ENCODE measurements at places on chromosomes 12 and 14.

DNA sequence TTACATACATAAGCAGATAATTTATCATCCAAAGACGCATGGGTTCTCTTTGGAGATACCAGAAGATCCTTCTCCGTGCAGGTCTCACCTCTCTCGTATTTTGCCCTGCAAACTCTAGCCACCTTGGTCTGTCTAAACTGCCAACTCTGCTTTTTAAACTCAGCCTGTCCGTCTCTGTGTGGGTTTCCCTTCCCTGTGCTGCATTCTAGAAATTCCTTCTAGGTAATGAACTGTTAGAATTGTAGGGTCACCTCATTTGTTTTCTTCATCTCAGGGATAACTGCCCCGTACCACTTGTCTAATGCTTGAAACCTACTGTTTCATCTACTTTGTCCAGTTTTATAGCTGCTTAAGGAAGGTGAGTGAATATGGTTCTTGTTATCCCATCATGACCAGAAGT, 45.4 kb upstream of the CCDC196 start:
- DNase-seq, result no peak

DNA sequence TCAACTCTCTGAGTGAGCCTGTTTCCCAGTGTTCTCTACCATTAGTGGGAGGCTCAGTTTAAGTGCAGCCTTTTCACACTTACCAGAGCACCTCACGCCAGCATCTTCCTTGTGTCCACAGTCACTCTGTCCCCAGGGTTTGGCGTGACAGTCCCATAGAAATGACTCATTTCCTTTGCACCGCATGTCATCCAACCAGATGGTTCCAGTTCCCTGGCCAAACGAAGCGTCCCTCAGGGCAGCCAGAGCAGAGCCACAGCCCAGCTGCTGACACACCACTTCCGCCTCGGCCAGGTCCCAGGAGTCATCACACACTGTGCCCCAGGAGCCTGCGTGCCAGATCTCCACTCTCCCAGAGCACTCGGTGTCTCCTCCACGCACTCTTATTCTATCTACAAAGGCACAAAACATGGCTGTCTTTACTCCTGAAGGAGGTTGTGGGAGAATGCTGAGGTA, 65.4 kb downstream of the ACSM4 start:
- DNase-seq, result peak; percentile 36

GRCh38 chr12:29220632-29221336, 71.7 kb downstream of the FAR2 start:
- no peak for DNase-seq

DNA sequence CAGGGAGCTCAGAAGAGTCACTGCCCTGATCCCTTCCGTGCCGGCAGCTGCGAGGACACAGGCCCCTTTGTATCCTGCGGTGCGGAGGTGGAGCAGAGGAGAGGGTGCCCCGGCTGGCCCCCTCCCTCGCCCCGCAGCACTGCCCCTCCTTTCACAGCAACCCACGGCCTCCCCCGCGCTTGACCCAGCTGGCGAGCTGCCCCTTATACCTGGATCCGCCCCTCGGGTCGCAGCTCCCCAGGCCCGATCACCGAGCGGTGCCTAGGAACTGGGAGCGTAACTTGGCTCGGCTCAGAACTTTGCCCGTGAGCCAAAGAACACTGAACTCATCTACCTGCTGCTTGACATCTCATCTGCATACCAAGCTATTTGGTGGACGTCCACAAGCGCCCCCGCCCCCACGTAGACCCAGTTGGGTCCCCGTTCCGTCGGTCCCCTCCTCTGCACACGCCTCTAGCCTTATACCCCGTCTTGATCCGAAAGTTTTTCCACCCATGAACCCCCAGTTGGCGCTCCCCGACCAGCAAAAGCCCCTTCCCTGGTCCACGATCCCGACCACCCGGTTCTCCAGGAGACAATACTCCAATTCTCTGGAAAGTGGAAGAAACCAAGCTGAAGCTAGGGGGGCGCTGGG, 697 bp upstream of the DNAJC14 start:
- no peak for DNase-seq

DNA sequence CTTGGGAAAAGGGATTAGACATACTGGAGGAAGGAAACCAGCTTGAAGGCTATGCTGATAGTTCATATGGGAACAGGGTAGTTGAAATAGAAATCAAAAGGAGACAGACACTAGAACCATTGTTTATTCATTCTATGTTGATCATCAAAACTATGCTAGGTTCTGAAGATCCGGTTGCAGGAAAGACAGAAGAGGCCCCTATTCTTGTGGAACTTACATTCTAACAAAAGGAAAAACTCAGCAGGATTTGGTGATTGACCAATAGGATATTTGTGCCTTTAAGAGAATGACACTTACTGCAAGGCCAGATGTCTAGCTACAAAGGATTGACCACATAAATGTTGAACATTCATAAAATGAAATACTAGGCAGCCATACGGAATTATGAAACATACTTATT, 179.2 kb downstream of the AKAP6 start:
- no peak for DNase-seq

DNA sequence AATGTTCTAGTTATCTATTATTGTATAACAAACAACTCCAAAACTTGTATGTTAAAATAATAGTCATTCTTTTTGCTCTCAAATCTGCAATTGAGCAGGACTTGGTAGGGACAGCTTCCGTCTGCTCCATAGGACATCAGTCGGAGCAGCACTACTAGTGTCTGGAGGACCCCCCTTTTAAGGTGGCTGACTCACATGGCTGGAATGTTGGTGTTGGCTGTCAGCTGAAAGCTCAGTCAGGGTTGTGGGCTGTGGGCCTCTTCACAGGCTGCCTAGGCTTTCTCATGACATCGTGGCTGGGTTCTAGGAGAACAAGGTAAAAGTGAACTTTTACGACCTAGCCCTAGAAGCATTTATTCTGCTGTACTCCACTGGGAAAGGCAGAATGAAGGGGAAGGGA, 160.6 kb downstream of the ANO4 start:
- no peak for DNase-seq

DNA sequence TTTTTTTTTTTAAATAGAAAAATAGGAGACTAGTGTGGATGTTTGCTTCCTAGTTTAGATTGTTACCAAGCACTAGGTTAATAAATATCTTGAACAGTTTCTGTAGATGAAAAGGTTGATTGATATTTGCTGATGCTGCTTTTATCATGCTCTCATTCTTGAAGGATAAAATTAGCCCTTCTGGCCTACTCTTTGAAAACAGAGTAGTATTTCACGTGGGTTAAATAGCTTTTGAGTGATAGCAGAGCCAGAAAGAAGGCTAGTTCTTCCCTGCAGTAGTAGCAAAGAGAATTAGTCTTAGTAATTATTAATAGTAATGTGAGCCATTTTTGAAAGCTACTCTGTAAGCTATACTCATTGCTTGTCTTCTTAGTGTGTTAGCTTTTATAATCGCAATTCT, 5.2 kb downstream of the NEDD1 start:
- DNase-seq, result no peak

DNA sequence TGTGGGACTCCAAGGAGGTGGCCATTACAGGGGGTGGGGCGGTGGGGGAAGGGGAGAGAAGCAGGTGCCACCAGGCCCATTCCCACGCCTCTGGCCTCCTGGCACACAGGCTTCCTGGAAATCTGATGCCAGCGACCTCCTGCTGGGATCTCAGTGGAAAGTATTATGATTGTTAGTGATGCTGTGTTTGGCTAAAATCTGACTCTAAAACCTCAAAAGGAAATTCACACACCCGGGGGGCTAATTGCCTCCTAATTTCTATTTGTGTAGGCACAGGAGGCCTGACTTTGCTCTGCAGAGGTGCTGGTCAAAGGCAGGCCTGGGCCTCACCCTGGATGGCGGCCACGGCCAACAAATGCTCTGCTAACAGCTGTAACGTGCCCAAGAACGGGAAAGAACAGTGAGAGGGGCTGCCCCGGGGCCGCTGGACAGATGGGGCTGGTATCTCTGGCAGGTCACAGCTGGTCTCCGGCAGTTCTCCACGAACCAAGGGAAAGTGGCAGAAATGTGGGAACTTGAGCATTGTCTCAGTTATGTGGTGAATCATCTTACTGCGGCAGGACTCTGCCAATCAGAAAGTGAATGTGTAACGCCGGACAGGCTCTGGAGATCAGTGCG, 14.3 kb downstream of the FAM181A start:
- peak; percentile 34 for DNase-seq

- no peak for DNase-seq
Observed at GRCh38 chr12:86723326-86723725, 467.1 kb upstream of the MGAT4C start.

DNA sequence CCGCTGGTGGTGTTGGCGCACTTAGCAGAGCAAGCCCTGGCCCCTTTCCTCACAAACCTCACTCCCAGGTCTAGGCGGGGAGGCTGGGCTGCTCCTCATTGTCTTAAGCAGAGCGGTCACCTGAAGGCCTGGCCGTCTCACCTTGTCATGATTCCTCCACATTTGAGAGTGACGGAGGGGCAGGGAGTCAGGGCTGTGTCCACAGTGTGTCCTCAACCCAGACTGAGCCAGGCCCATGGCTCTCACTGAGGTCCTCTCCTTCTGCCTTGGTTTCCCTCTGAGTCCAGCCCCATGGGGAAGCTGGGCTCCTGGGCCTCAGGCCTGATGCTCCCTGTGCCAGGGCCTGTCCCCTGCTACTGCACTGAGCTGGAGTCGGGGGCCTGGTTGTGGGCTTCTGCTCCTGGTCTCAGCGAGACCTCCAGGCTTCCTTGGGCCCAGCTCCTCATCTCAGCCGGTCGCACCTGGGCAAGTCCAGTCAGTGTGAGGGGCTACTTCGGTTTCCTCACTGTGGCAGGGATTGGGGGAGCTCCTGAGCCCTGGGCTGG, 44.9 kb downstream of the KRT80 start:
- DNase-seq, result no peak

DNA sequence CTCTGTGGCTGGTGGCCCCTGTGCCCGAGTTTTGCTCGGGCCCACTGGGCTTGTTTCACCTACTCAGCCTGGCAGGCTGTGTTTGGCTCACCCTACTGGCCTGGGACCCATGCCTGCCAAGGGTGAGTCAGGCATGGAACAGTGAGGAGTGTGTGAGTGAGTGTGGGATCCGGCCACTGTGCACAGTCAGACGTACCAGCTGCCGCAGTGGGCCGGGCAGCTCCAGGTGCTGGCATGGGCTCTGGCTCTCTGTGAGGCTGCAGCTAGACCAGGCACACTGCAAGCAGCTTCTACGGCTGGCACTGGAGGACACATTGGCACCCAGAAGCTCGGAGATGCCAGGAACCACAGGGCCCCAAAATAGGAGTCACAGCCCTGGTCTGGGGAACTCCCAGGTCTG, 40.6 kb downstream of the HSD17B6 start:
- DNase-seq, result peak; percentile 6

DNA sequence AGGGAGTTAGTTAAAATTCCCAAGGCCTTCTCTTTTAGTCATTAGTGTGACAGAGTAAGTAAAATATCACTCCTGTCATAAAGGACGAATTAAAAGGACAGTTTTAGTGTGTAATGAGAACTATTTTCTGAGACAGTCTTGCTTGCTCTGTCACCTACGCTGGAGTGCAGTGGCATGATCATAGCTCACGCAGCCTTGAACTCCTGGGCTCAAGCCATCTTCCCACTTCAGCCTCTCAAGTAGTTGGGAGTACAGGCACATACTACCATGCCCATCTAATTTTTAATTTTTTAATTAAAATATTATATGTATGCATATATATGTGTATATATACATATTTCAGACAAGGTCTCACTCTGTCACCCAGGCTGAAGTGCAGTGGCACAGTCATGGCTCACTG, 17.2 kb downstream of the KLC1 start:
- no peak for DNase-seq

- no peak for DNase-seq
Observed at GRCh38 chr12:132154941-132155770, 10.9 kb downstream of the NOC4L start.

DNA sequence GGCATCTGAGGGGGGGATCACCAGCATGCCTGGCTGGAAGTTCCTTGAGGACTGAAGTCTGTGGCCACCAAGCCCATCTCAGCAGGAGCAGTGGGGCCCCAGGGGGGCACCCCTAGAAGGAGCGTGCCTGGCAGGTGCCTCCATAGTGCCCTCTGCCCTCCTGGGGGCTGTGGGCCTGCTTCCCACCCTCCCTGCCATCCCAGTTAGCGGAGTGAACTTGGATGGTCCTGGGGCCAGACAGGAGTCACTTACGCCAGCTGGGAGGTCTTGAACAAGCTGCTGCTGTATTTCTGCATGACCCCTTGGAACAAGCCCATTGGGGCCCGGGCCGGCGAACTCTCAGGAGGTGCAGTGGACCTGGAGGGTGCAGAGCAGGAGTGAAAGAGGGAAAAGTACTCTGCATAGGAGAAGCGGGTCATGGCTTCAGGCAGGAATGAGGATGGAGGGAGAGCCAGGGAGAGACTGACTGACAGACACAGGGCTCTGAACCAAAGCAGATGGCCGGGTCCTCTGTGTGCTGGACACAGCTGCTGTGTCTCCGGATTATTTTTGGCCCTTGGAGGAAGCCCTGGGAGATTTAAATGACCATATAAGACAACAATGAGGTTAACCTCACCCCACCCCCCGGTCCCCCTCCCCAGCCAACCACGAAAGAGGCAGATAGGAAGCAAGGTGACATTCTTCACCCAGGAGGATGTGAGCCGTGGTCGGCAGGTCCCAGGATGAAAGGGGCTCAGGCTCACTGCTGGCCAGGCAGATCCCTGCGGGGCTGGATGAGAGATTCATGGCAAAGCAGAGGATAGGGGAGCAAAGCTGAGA, 19.6 kb downstream of the ASB2 start:
- DNase-seq, result no peak

GRCh38 chr12:119980242-119980641, 8.8 kb upstream of the BICDL1 start:
- DNase-seq, result no peak

GRCh38 chr14:38290601-38291188, 34.8 kb upstream of the CLEC14A start:
- DNase-seq, result peak; percentile 83

GRCh38 chr12:66156654-66157053, 13.1 kb downstream of the TMBIM4 start:
- no peak for DNase-seq

DNA sequence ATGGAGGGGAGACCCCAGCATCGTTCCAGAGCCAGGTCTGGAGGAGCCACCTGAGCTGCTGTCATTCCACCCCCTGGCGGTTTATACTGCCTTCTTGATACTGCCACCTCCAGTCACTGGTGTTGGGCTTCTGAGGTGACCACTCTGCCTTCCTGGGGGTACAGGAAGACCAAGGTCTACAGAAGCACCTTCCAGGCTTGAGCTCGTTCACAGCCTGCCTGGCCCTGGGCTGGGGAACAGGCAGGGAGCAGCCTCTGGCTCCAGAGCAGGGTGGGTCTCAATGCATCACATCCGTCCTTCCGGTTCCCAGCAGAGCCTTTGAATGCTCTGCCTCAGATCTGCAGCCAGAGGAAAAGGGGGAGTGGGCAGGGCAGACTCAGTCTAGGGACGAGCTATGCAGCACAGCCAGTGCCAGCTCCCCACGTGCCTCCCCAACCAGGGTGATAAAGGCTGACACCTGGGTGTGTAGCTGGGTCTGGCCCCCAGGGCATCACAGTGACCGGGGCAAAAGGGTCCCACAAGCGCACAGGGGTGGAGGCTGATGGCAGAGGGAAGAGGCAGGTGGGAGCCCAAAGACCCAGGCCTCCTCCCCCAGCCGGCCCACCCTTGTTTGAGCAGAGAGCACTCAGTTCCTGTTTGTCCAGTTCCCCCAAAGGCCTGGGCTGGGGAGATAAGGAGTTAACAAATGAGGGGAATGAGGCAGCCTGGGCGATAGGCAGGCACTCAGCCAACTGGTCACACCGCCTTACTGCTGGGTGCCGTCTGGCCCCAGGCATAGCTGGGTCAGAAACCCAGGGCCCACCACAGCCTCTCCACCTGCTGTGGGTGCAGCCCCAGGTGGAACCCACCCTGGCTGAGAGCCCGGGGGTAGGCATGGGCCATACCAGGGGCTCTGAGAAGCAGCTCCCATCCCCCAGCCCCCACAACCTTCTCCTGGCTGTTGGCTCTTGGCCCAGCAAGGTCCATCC, 17.1 kb downstream of the DEGS2 start:
- DNase-seq, result no peak

GRCh38 chr12:47302111-47302671, 222.4 kb upstream of the AMIGO2 start:
- no peak for DNase-seq

All from GM04503 (cell line).